Fibroblast of skin of left biceps (primary cell): ENCODE measurements at places on chromosomes 12 and 14.

DNA sequence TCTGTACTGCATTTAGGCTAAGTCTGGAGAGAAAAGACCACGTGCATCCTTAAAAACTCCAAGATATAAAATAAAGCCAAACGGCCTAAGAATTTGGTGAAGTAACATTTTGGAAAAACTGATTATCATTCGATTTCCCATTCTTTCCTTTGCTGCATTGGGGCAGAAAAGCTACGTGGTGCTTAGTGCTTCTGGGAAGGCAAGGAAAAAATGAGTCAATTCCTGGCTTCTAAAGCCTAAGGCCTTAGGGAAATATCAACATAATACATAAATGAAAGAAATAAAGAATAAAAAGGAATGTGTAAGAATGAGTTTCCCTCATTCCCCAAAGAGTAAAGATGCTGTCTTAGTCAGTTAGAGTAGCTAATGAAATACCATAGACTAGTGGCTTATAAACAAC is 520.5 kb downstream of the GLT1D1 start:
- DNase-seq: no peak

GRCh38 chr14:81716953-81717352 is 183.3 kb upstream of the SEL1L start:
- DNase-seq: no peak

DNA sequence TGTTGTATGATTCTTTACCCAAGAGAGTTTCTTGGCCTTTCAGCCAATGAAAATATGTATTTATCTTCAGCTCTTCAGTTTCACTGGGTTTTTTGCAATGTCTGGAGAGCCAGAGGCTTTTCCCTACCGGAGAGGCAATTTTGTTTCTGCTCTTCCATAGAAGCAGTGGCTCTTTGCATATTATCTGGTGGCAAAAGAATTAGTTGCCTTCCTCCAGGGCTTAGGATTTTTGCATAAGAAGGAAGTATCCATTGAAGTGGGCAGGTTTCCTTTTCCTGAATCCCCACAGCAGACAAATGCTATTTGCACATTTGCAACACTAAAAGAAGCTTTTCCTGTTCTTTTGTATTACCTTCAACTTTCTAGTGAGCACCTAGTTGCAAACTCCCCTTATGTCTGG is 75.2 kb downstream of the NTS start:
- DNase-seq: no peak

- DNase-seq: no peak
Measured at GRCh38 chr14:105117710-105118385, 50.7 kb downstream of the JAG2 start.

- no peak for DNase-seq
Measured at GRCh38 chr14:38900887-38901286, 202.1 kb downstream of the SEC23A start.

GRCh38 chr12:70571705-70572268 is 65.4 kb downstream of the PTPRB start:
- DNase-seq: no peak

- no peak for DNase-seq
Measured at GRCh38 chr14:51147183-51147582, 52.3 kb upstream of the TRIM9 start.

DNA sequence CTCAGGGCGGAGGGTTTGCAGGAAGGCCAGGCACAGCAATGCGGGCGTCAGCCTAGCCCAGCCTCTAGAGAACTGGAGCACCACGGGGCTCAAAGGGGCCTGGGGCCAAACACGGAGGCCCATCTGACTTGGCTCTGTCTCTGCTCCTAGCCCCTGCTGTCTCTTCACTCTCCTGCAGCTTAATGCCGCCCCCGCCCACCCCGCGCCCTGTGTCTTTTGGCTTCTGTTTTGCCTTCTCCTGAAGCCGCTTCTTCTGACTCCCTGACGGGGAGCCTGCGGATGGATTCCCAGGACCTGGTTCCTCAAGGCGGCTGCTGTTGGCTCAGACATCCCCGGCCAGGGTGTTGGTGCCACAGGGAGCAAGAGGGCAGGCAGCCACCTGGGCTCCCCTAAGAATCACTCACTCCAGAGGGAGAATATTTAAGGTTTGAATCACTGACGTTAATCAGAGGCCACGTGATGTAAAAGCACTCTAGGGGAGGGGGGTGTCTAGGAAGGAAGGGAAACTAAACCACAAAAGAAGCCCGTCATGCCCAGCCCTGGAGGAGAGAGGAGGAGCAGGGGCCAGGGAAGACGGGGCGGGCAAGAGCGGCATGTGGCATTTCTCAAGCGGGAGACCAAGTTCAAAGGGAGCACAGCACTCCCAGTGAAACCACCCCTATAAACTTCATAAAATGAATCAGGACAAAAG is 36.9 kb upstream of the PRMT8 start:
- peak; percentile 24 for DNase-seq

DNA sequence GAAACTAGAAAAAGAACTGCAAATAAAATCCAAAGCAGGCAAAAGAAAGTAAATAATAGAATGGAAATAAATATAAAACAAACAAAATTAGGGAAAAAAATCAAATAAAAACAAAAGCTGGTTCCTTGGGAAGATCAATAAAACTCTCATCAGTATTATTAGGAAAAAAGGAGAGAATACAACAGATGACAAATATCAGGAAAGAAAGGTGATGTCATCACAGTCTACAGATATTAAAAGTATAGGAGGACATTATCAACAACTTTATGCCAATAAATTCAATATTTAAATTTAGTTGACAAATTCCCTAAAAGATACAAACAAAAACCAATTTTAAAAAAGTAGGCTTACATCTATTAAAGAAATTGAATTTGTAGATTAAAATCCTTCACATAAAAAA is 107.4 kb upstream of the FOXN3 start:
- no peak for DNase-seq

- DNase-seq: no peak
Measured at GRCh38 chr12:26654623-26655022, 178.4 kb downstream of the ITPR2 start.

DNA sequence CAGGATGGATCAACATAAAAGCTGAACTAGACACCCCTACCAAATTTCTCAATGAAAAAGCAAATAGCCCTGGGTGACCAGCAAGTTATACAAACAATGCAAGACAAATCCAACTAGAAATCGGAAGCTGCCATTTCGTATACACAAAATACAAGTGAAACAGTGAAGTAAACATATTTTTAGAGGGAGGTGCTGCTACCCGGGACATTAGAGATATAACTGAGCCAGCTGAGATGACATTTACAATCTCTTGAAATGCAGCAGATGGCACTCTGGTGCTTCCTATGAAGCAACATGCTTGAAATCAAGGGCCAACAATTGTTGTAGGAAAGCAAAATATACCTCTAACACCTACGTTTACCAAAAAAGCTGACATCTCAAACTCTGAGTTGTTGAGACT is 25.5 kb downstream of the BDKRB1 start:
- DNase-seq: no peak

DNA sequence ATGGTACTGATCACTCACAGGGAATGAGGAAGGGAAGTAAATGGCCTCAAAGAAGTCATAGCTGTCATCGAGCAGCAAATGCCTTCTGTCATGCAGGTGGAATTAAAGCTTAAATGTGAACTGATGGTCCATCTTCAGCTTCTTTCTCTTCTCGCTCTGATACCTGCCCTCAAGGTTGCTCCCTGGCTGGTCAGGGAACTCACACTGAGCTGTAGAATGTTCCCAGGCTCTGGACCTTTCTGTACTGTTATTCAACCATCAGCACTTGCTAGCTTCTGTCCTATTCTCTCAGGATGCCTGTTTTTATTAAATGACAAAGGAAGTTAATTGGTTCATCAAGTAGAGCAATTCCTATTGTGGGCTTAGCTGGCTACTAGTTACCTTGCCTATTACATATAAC is 463.8 kb downstream of the APAF1 start:
- no peak for DNase-seq

GRCh38 chr12:27460471-27460978 is 14.0 kb downstream of the SMCO2 start:
- no peak for DNase-seq

DNA sequence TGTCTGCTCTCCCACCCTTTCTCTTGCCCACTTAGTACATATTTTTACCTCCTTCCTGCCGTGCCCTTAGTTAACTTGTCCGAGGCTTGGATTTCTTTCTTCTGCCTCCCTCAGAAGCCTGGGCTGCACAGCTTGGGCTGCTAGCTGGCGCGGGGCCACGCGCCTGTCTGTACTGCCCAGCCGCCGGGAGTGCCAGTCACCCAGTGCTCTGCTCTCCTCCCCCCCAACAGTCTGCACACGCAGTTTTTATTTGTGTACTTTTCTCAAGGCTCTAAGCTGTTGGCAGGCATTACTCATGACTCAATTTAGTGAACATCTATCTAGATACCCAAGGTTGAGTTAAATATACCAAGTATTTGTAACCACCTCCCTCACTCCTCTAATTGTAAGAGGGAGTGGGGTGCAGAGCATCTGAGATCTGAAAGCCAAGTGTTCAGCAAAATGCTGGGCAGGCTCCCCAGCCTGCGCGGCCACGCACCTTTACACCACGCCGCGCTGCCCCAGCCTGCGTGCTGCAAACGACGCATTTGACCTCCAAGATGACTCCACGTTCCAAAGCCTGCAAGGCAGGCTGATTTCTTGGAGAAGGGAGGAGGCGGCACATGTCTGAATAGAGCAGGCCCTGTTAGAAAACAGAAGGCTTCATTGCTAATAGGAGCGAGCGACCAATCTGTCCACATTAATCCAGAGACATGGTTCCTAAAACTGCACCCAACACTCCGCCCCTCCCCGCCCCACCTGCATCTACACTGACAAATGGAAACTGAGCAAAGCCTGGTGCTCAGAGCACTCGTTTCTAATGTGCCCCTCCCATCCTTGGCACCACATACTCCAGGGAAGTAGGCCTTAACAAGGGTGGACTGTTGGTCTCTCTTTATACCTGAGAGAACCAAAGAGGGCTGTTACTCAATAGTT is 18.2 kb upstream of the CACNA2D4 start:
- no peak for DNase-seq

DNA sequence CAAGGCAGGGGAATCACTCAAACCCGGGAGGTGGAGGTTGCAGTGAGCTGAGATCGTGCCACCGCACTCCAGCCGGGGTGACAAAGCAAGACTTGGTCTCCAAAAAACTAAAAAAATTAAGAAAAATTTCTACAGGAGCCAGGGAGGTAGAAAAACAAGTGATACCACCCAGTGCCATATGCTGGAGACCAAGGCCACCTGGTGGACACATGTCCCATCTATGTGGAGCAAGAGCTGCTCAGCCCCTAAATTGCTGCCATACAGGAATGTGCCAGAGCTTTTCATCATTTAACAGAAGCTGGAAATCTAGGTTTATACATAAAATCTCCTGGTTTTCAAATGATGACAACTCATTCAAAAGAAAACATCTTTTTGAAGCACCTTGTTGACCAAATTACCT is 61.4 kb upstream of the ELK3 start:
- no peak for DNase-seq

DNA sequence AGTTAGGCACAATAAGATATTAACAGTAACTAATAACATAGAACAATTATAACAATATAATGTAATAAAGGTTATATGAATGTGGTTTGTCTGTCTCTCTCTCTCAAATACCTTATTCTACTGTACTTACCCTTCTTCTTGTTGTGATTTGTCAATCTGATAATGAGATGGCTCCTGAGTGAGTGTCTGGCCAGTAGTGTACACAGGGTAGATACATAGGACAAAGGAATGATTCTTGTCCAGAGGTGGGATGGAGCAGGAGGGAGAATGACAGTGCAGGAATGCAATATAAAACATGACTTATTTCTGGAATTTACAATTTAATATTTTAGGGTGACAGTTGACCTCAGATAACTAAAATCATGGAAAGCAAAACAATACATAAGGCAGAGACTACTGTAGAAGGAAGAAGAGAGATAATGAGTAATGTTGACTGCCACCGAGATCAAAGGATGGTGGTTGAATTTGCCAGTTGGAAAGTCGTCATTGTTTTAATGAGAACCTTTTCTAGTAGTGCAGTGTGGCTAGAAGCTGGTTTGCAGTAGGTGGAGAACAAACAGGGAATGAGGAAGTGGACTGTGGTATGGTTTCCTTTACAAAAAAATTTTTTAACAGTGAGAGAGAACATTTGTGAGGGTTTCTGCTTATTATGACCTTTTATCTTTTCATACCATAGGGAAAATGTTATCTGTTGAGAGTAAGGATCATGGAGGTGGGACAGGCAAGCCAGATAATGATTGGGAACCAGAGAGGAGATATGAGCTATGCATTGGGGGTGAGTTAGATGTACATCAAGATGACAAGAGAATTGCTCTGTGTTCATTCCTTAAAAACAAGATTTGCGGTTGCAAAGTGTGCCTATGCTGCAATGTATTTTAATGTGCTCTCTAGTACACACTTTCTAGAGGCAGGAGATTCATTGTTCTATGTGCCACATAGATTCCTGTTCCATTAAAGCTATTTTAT is 458.3 kb downstream of the BTG1 start:
- no peak for DNase-seq

DNA sequence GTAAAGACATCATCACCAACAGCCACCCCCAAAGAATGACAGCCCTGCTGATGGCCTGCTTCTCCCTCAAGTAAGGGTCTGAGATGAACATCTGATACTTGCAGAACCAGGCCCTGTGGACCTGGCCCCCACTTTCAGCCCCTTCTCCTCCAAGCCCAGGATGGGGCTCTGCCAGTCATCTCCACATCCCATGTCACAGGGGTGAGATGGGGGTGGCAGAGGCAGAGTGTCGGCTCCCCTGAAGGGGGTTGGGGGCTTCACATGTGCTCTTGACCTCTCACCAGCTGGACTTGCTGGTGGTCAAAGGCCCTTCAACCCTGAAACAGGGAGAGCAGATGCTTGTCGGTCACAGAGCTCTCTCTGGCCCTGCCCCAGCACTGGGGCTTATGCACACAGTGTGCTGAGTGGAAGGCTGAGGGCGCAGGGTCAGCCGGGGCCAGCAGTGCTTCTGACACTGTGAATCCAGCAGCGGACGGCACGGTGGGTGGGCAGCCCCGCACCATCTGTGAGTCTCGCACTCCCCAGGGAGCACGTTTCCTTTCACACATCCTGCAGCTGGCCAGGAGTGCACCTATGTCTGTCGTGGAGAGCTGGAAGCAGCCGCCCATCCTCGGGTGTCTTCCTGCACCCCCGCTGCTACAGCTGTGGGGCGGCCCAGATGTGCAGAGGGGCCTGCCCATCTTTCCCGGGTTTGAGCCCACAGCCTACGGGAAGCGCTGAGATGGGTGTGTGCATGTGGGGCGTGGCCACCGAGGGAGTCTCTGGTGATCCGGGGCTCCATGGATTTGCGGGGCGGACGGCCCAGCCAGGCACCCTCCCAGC is 94.3 kb downstream of the ADGRD1 start:
- DNase-seq: no peak
